ENCODE measurements at places on chromosomes 11 and 22. TPM values are rescaled to one million over a fixed set of nuclear protein-coding genes. Genes with fewer than 3 reads are reported as not detected.
A peak's percentile ranks its signal among the peaks of the same experiment; 100 is the strongest.

Gene FAM83F
- 0.20 TPM for polyA plus RNA-seq

Gene TENM4
- polyA plus RNA-seq, result not detected

Gene C11orf52
- not detected for polyA plus RNA-seq

Gene RNF215
- 1.1 TPM for polyA plus RNA-seq

Gene CYTH4
- polyA plus RNA-seq, result 49.5 TPM

DNA sequence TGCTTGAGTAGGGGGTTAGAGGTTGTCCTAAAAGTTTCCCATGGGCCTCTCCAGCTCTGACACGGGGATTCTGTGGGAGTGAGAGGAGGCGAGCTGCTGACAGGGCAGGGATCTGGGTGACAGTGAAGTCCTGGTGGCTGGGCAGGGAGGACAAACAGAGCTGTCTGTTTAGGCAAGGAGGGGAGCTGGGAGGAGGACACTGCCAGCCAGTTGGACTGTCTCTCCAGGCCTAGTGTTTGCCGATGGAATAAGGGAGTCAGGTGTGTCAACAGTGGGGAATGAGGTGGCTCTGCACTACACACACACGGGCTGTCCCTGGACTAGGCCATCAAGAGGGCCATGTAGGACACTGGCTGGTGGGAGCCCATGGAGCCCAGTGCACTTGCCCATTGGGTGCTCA, 20.6 kb upstream of the SYT7 start:
- DNase-seq, result no peak

- DNase-seq, result no peak
These were observed 28.9 kb upstream of the ZBED5 start for GRCh38 chr11:10886652-10887250.

- no peak for DNase-seq
These were observed 29.5 kb downstream of the TMEM123 start for GRCh38 chr11:102422817-102423712.

GRCh38 chr11:119263352-119263940, 53.5 kb downstream of the MCAM start:
- DNase-seq, result peak; percentile 37

- DNase-seq, result peak; percentile 64
These were observed 9.9 kb downstream of the NARS2 start for GRCh38 chr11:78564490-78565467.

DNA sequence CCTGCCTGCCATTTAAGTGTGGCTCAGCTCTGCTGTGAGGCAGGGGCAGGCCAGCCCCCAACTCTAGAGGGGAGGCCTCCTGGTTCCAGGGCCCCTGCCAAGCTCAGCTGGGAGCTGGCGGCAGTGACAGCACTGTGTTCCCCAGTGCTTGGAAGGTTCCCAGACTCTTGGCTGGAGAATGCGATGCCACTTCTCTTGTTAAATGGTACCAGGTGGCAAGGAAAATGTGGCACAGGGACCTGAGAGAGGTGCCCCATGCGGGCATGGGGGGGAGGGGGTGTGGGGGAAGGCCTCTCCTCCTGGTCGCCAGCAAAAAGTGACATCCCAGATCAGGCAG, 8.4 kb upstream of the TNFRSF13C start:
- no peak for DNase-seq

DNA sequence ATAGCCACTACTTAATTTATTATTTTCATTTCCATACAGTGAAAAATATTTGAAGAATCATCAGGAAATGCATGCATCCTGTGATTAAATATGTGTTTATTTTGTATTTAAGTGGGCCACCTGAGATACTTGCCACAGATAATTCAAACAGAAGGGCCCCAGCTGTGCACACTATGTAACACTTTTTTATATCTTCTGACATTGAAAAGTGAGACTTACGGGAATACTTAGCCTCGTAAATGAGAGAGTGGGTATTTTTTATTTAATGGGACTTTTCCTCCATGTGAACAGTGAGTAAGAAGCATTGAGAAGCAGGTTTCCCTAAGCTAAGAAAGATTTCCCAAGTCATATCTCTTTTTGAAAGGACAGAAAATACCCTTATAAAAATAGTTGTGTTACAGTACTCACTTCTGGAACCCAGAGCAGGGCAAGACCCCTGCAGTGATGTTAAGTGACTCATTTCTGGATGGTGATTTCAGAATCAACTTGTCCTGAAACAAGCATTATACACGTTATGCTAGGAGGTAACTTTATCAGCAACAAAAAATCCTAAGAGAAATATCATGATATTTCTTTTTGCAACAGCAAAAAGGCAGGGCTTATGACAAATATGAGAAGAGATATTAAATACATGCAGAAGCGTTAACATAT, 478.1 kb upstream of the CHORDC1 start:
- no peak for DNase-seq

DNA sequence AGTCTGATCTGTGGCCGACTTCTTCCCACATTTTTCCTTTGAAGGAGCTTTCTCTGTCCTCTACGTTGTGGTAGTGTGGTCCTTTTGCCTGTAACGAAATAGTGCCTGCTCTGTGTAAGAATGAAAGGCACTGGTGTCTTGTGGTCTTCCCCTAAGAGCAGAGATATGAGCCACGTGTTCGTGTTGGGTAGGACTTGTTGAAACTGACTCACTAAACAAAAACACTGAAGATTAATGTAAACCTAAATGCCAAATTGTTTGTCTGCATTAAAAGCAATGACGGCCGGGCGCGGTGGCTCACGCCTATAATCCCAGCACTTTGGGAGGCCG, 10.1 kb upstream of the RPS3 start:
- no peak for DNase-seq

DNA sequence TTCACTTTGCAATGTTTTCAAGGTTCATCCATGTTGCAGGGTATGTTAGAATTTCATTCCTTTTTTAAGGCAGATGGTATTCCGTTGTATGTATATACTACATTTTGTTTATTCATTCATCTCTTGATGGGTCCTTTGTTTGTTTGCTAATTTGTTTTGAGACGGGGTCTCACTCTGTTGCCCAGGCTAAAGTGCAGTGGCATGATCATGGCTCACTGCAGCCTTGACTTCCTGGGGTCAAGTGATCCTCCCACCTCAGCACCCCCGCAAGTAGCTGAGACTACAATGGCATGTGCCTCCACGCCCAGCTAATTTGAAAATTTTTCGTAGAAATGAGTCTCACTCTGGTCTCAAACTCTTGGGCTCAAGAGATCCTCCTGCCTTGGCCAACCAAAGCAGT, 6.2 kb downstream of the UVRAG start:
- DNase-seq, result no peak

- no peak for DNase-seq
These were observed 38.6 kb upstream of the XBP1 start for GRCh38 chr22:28838971-28839370.

- no peak for DNase-seq
These were observed 79.2 kb downstream of the TRMU start for GRCh38 chr22:46414704-46415103.

DNA sequence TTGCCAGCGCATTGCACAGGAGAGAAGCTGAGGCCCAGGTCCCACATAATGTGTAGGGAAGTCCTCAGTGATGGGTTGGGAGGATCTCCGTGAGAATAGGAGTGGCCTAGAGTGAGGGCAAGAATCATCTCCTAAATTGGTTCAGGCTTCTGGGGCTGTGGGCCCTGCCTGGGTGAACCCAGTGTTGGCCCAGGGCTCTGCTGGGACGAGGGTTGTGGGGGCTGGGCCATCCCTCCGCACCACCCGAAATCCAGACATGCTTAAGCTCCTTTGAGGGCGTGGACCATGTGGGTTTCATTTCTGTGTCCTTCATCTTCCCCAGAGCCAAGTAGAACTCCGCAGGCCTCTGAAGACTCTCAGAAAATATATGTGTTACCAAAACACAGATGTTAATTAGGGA, 3.7 kb downstream of the MICALL1 start:
- DNase-seq, result no peak

DNA sequence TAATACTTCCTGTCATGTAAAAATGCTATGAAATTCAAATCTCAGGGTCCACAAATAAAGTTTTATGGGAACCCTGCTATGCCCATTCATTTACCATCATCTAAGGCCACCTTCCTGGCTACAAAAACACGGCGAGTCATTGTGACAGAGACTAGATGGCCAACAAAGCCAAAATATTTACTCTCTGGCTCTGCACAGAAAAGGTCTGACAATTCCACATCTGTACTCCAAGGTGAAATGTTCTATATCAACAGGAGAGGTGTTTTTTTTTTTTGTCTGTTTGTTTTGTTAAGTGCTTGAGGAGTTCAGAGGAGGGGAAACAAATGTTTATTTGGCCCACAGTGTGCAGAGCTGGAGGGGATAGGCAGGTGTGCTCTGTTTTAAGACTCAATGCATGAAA, 18.6 kb upstream of the TMA7B start:
- DNase-seq, result no peak

DNA sequence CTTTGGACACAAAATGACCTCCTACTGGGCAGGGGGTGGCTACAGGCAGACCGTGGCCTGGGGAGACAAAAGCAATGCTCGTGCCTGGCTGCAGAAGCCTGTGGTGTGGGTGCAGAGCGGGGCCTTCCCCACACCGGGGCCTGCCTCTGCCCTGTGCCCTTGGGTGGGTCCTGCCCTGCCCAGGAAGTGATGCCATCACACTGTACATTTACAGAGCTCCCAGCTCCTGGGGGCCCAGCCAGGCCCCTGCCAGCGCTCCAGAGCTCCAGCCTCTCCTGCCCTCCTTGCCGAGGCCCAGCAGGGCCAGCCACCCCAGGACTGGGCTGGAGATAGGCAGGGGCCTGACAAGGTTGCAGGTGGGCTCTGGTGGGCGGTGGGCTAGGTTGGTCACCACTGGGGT, 40.1 kb downstream of the MUC5B start:
- no peak for DNase-seq

DNA sequence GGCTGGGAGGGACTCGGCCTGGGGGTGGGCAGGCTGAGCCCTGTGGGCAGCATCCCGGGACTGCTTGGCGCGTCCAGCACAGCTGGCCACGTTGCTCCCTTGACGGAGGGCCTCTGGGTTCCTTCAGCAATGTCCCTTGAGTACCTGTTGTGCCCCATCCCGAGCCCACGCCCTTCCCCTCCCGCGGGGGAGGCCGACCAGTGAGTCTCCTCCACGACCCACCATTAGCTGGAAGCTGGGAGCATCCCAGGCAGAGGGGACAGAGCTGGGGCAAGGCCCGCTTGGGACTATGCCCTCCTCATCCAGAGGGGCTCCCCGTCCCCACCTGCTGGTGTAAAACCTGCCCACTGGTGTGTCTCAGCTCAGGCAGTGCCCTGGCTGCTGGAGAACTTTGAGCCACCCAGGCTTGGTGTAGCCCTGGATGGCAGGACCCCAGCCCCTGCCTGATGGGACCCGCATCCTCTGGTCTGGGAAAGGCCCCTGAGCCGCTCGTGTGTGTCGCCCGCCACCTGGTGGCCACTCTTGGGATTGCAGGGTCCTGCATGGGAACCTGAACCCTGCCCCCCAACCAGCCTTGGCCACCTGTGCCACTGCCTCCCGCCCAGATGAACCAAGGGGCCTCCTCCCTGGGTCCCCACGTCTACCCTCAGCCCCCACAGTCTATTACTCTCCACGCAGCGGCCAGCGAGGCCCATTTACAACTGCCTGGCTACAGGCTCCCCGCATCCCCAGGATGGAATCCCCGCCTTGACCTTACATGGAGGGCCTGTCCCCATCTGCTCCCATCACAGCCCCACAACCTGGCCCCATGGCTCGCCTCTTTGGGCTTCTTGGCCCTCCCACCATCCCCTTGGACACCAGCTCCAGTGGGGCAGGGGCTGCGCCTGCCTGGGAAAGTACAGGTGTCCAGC, 16.6 kb upstream of the ARHGAP8 start:
- peak; percentile 76 for DNase-seq

DNA sequence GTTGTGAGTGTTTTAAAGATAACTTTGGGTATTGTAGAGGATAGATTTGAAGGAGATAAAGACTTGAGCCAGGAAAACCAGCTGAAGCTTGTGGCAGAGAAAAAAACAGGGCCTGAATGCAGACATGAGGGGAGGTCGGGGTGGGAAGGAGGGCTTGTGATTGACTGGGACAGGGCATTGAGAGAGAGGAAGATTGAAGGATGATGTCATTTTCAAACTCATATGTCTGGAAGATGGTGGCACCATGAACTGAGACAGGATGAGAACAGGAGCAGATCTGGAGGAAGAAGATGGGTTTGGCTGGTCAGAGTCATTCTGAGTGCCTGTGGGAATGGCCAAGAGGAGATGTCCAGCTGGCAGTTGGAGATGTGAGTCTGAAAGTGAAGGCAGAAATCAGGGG, 14.7 kb downstream of the CSNK2A3 start:
- no peak for DNase-seq

- no peak for DNase-seq
These were observed 785 bp downstream of the CLPB start for GRCh38 chr11:72433455-72434036.

DNA sequence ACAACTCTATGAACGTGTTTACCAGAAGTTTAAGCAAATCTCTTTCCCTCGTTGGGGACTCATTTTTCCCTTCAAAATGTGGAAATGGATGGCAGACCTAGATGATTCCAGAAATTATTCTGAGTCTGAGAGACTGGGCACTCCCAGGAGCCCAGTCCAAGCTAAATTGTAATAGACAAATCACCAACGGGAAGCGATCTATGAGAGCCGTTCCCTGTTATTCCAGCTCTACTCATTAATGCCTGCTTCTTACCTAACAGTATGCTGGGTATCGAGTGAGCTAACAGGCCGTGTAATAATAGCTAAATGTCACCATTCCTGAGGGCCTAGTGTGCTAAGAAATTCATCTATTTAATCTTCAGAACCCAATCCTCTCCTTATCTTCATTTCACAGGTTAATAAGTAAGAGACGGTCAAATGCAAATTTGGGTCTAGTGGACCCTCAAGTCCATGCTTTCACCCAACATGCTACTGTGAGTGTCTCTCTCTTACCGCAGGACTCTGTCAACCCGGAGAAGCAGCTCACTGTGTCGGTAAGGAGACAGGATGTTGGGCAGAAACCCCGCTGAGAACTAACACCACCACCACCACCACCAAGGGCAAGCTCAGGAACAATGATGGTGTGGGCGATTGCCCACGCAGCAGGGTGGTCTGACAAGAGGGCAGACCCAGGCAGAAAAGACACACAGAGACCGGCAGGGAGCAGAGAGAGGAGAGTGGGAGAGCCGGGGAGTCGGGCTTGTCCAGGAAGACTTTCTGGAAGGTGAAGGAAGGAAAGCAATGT, 57.1 kb upstream of the TIMP3 start:
- DNase-seq, result no peak

DNA sequence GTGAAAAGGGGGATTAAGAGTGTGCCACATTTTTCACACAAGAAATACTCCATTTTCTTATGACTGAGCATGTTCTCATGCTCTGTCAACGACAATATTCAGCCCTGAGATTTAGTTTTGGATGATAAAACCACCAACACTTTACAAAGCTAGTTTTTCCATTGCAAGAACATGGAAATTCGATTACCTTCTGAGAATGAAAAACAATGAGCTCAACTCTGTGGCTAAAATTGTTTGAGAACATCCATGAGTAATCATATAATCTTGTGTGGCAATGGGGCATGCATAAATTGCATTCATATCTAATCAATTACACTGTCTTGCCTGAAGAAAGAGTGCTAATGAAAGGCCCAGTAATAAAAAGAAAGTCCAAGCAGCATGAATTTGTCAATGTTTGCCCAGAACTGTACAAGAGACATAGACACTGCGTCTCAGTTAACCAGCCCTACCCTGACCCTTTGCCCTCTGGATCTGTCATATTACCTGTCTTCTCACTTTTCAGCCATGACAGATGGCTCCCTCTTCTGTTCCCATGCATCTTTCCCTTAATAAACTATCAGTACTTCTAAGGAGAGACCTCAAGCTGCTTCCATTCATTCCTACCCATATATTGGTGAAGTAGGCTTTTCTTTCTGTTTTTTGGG, 253.4 kb downstream of the FAM76B start:
- no peak for DNase-seq

GRCh38 chr11:119634301-119634700, 94.7 kb downstream of the NECTIN1 start:
- no peak for DNase-seq

All from naive thymus-derived CD4-positive, alpha-beta T cell (primary cell).